DMS 273 treated with DMSO at 0.1 percent for 48 hours (cell line): ENCODE measurements at places on chromosomes 2 and 18.
A peak's percentile ranks its signal among the peaks of the same experiment; 100 is the strongest.

GRCh38 chr18:31447530-31448191, at the start of gene DSG3:
TSS of gene DSG3 (plus strand) at chr18:31447741. CDS start at chr18:31447878, 137 bp downstream.
- DNase-seq: no peak

DNA sequence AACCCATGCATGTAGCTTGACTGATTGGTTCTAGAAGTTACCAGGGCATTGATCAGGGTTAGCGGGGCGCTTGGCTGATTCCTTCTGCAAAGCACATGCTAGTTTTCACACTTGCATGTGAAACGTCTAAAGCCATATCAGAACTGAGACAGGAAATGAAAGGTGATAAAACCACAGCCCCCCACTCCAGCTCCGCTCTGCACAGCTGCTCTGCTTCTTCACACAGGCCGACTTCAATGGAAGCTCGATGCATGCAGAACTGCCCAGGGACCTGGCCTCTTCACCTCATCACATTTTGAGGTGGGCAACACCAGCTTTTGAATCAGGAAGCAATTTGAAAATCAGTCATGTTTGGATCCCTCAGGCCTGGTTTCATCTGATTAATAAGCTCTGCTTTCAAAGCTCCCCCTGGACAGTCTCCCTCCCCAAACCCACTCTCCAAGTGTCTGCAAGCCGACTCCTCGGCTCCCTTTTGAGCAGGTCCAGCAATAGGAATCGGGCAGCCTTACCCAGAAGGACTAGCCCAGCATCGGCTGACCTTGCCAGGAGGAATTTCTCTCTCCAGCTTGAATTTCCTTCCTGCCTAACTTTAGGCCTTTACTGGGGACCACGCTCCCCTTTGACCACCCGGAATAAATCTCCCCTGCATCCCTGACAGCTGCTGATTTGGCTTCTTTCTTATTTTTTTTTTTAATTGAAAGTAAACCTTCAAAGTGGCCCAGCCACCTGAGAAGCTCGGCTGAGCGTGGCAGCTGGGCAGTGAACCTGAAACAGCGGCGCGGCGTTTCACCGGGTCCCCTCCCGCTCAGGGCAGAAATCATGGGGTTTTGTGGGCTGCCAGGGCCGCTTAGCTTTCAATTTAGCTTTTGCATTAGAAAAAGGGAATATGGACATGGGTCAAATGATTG, 31.7 kb downstream of the HRH4 start:
- no peak for DNase-seq

DNA sequence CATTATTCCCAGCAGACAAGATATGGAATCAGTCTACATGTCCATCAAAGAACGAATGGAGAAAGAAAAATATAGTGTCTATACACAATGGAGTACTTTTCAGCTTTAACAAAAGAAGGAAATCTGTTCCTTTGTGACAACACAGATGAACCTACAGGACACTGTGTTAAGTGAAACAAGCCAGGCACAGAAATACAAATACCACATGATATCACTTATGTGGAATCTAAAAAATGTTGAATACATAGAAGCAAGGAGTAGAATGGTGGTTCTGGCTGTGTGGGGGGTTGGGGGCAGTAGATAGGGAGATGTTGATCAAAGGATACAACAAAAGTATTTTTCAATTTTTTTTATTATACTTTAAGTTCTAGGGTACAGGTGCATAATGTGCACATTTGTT, 347.7 kb upstream of the MAP2 start:
- no peak for DNase-seq

GRCh38 chr2:111169268-111169667, 48.6 kb downstream of the BCL2L11 start:
- DNase-seq: no peak

DNA sequence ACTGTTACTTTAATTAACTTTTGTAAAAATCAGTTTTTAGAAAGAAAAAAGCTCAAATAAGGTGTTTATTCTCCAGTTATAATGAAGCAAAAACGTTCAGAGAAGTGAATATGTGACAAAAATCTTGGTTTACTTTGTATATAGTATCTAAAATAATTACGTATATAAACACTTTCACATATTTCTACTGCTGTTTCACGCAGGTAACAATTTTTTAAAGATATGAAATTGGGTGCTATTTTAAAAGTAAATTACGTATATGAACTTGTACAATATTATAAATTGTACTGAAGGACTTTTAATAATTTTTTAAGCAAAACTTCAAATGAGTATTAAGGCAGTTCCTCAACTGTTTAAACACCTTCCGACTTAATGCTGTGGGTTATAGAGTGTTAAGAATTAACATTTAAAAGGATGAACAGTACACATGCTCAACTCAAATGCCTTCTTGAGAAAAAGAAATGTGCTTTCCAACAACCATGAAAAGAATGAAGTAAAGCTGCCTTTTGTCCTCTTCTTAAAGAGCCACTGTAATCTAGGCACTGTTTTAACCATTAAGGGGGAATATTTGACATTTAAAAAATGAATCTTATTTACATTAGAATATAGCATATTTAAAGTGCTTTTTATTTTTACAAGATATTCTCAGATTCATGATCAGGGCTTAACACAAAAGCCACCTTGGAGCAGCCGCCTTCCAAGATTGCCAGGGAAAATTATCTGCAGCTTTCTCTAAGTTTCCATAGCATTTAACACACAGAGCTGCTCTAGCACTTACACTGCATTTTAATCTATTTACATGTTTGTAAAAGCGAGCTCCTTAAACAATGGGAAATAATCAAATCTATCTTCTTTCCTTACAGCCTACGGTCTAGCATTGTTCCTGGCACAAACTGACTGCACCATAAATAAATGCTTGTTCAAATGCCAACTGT, 56.5 kb upstream of the CDKL4 start:
- DNase-seq: no peak

DNA sequence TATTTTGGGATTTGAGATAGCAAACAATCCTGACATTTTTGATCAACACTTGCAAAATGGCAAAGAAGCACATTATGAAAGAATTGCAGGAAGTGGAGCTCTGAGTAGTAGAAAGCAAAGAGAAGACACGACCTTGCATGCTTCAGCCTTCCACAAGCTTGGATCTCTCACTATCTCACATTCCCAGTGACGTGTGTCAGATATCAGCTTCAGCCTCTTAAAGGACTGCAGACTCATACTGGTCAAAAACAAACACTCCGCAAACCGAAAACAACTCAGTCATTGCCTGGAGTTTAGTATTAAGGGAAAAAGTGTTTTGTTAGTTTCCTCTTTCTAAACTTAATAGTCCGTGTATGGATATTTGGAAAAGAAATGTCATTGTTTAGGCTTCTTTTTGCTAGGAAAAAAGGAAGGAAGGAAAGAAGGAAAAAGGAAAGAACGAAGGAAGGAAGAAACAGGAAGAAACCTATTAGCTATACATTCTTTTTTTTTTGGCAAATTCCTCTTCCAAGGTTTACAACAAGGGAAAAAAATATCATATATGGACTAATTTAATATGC, 32.6 kb upstream of the SLC40A1 start:
- no peak for DNase-seq

- no peak for DNase-seq
Measured at GRCh38 chr2:110866466-110866865, 134.1 kb downstream of the ACOXL start.

DNA sequence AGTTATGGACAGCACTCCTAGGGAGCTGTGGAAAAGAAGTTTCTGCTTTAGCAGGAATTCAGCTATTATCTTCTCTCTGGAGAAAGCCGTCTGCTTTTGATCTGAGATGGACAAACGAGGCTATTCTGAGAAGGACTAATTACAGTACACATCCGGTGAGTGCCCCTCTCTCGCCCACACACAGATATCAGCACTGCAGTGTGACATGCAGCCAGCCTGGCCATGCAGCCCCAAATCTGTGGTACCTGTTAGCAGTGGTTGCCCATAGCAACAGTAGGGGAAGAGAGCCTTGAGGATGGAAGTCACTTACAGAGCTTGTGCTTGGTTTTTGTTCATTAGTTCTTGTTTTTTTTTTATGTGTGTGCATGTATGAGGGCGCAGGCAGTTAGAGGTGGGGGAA, 73.9 kb upstream of the TRIB2 start:
- DNase-seq: no peak

GRCh38 chr18:25830787-25831186, 259.6 kb downstream of the SS18 start:
- no peak for DNase-seq

DNA sequence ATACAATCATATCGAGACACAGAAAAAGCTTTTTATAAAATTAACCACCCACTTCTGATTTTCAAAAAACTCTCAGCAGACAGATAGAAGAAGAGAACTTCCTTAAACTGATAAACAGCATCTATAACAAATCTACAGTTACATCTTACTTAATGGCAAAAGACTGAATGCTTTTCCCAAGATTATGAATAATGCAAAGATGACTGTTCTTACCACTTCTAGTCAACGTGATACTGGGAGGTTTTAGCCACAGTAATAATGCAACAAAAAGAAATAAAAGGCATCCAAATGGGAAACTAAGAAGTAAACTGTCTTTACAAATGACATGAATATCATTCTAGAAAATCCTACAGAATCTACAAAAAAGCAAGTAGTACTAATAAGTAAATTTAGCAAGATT, 58.0 kb upstream of the TMEM247 start:
- DNase-seq: no peak

DNA sequence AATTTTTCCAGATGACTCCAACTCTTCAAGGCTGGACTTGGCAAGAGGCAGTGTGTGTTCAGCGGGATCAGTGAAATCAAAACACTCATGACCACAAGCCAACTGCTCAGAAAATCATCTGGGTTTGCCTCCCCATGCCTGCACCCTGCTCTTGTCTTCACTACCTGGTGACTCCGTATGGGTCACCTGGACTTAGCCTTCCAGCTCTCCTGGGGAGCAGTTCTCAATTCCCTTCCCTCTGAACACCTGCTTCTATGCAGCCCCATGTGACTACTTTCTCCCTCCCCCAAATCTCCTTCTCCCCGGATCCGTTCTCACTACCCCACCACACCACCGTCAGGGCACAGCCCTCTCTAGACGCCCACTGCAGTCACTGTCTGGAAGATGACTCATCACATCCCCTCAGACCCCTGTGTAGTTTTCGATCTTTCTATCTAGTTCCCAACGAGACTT, 130.2 kb upstream of the ID2 start:
- DNase-seq: no peak

GRCh38 chr2:219803294-219803693, 175.9 kb downstream of the SLC4A3 start:
- no peak for DNase-seq

- peak; percentile 43 for DNase-seq
Measured at GRCh38 chr2:119389615-119390306, 23.0 kb downstream of the DBI start.
